Activated CD4-positive, CD25-positive, alpha-beta regulatory T cell treated with anti-CD3 and anti-CD28 coated beads, Interleukin-2, amount 50 U/mL, for 24 hours (primary cell): ENCODE measurements at places on chromosomes 12 and 14.

DNA sequence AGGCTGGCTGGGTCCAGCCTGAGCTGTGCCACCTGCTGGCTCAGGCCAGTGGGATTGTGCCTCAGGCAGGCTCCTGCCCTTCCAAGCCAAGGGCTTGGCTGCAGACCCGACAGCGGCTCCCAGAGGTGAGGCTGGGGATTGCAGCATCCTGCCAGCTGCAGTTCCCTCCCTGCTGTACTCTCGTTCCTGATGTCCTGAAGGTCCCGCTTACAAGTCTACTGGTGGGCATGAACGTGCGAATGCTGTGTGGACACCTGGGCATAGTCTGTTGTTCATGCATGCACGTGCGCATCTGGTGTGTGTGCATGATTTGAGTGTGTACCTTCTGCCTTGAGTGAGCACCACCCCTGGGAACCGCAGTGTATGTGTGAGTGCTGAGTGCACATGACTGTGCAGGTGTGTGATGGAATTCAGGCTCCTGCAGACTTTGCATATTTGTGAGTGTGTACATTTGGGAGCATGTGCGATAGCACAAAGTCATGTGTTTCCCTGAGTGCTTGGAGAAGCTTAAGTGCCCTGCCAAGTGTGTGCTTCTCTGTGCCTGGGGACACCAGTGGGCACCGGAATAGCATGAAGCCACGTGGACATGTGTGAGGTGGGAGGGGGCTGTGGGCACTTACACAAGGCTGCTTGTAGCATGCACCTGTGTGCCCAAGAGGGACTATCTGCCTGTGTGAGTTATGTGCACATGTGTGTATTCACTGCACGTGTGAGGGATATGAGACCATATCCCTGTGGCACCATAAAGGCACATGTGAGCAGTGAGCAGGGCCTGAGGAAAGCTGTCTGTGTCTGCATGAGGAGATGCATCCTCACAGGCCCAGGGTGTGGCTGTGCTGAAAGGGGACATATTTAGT lies 19.3 kb upstream of the KRT7 start:
- ATAC-seq = peak; percentile 34

GRCh38 chr14:99874306-99874705 lies 81.1 kb downstream of the EML1 start:
- ATAC-seq = no peak

DNA sequence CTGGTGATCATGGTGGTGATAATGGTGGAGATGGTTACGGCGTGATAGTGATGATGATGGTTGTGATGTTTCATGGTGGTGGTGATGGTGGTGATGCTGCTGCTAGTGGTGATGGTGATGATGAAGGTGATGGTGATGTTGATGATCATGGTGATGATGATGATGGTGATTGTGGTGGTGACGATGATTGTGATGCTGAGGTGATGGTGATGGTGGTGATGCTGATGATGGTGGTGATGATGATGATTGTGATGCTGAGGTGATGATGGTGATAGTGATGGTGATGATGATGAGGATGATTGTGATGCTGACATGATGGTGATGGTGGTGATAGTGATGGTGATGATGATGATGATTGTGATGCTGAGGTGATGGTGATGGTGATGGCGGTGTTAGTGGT lies 113.2 kb upstream of the EVL start:
- ATAC-seq = no peak

- ATAC-seq = peak; percentile 84
Observed at GRCh38 chr12:51814311-51815088, 34.0 kb downstream of the FIGNL2 start.

DNA sequence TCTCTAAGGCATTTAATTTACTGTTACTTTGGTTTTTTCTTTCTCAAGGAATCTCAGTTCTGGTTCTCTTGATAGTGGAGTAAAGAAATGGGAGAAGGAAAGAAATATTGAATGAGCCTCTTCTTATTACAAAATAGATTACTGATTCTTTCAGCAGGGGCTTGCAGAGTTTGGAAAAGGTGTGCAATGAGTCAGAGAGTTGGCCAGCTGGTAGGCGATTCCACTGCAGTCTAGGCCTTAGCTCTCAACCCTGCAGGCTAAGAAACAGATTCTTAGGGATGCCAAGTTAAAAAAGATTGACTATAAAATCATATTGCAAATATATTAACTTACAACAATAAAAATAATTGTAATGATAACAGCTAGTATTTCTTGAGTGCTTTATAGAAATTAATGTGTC lies 25.8 kb downstream of the NR1H4 start:
- ATAC-seq = no peak

DNA sequence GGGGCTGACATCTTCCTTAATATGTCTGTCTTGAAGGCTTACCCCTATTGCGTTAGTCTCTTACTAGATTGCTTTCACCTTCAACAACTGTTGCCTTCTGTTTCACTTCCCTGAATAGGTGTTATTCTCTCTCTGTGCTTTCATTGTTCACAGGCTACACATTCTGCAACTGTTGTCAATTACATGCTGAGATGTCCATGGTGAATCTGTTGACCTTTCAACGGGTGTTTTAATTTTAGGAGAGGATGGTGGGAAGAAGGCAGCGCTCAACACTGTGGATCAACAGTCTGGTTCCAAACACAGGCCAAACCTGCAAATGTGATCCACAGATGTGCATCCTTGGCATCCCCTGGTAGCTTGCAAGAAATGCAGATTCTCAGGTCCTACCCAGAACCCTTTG lies 101.9 kb downstream of the DACT1 start:
- no peak for ATAC-seq

- no peak for ATAC-seq
Observed at GRCh38 chr12:23893611-23894010, 55.9 kb downstream of the SOX5 start.

GRCh38 chr12:20150835-20151422 lies 217.4 kb upstream of the PDE3A start:
- no peak for ATAC-seq

- peak; percentile 7 for ATAC-seq
Observed at GRCh38 chr12:89983622-89984021, 275.0 kb upstream of the ATP2B1 start.

DNA sequence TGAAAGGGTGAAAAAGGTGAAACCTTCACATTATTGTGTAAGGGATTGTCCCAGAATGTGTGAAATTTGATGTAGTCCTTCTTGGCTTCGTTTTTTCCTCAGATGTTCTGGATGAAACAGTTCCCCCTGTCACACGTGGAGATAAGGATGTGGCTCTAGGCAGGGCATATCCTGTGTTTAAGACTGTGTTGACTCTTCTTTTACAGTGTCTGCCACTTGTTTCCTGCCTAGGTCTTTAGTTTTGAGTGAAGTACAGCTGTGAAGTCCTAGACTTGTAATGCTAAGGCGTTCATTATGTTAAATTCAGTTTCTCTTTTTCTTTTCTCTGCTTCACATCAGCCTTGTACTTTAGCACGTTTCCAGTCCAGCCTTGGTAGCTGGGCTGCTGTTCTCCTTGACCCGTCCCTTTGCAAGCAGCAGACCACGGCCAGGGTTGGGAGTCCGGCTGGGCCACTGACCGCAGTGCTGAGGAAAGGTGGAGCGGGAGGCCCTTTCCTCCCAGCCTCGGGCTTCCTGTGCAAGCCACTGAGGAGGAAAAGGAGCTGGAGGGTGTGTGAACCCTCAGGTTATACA lies 59.1 kb downstream of the RASSF3 start:
- ATAC-seq = peak; percentile 82

- ATAC-seq = no peak
Observed at GRCh38 chr14:53183611-53184010, 30.5 kb upstream of the DDHD1 start.

GRCh38 chr12:6643569-6644256 lies 3.5 kb downstream of the ACRBP start:
- no peak for ATAC-seq

DNA sequence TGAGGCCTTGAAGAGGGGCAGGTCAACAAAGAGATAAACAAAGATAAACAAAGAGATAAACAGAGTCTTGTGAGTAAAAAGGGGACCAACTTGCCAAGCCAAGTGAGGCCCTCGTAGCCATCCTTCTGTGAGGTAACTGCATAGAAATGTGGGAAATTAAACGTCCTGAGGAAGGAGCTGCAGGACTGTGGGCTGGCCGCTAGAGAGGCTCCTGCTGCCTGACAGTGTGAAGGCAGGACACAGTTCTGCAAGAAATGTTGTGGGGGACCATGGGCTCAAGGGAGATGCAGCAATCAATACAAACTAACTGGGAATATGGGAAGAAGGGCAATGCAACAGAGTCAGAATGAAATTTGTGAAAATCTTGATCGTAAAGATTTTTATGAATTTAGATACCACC lies 91.9 kb downstream of the SLC8A3 start:
- no peak for ATAC-seq

DNA sequence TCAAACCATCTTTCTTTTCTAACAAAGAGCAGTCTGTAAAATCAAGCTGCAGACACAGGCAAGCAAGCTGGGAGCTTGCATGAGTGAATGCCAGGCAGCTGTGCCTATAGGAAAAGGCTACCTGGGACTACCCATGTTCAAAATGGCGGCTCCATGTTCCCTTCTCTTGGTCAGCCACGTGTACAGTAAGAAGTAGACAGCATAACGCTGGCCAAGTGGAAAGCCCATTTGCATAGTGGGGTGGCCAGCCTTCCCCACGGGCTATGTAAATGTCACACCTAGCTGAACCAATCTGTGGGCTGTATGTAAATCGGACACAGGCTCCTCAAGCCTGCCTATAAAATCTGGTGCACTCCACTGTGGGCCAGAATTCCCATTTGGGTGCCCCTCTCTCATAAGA lies 117.1 kb downstream of the SYT10 start:
- ATAC-seq = no peak

- no peak for ATAC-seq
Observed at GRCh38 chr12:102865821-102866615, 51.0 kb downstream of the PAH start.

- ATAC-seq = peak; percentile 4
Observed at GRCh38 chr14:61472011-61472672, 150.8 kb downstream of the PRKCH start.

GRCh38 chr14:71959055-71959454 lies 26.8 kb downstream of the RGS6 start:
- ATAC-seq = no peak

- ATAC-seq = no peak
Observed at GRCh38 chr12:79085106-79085682, 220.6 kb downstream of the SYT1 start.

- ATAC-seq = no peak
Observed at GRCh38 chr14:55671641-55672040, 91.6 kb downstream of the KTN1 start.

- no peak for ATAC-seq
Observed at GRCh38 chr14:92417759-92418158, 94.8 kb downstream of the SLC24A4 start.

DNA sequence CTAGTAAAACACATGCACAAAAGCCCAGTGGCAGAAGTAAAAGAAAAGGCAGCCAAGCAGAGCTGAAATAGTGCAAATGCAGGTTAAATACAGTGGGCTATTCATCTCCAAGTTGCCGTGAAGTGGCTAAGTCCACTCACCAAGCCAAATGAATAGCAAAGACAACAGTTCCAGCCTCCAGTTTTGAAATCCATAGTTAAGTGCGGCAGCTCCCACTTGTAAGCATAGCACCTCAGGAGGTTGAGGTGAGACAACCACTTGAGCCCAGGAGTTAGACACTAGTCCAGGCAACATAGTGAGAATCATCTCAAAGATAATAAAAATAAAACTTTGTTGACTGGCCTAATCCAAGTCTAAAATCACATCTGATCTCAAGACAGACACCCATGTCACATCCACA lies 9.8 kb upstream of the PHLDA1 start:
- ATAC-seq = no peak

DNA sequence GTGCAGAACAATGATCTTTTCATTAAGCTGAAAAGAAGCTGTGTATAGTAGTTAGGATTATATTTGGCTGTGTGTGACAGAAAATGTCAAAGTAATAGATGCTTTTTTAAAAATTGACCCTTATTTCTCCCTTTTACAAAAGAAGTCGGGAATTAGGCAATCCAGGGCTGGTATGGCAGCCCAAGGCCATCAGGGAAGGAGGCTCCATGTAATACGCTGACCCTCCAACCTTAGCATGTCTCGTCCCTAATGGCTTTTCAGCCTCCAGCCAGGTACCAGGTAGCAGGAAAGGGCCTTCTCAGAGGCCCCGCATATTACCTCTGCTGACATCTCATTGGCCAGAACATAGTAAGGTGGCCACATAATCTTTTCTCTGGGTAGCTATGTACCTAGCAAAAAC lies 79.7 kb downstream of the VCPKMT start:
- ATAC-seq = no peak

- no peak for ATAC-seq
Observed at GRCh38 chr12:27635349-27635972, 60.8 kb upstream of the REP15 start.

GRCh38 chr14:100484531-100485267 lies 102.5 kb downstream of the BEGAIN start:
- no peak for ATAC-seq

- no peak for ATAC-seq
Observed at GRCh38 chr12:27003421-27004381, 10.5 kb downstream of the TM7SF3 start.

GRCh38 chr12:80242321-80242720 lies 143.0 kb downstream of the OTOGL start:
- ATAC-seq = no peak

- ATAC-seq = peak; percentile 13
Observed at GRCh38 chr12:31906557-31907301, 52.5 kb upstream of the RESF1 start.
